ENCODE measurements at places on chromosomes 2 and 18.
A peak's percentile ranks its signal among the peaks of the same experiment; 100 is the strongest.

DNA sequence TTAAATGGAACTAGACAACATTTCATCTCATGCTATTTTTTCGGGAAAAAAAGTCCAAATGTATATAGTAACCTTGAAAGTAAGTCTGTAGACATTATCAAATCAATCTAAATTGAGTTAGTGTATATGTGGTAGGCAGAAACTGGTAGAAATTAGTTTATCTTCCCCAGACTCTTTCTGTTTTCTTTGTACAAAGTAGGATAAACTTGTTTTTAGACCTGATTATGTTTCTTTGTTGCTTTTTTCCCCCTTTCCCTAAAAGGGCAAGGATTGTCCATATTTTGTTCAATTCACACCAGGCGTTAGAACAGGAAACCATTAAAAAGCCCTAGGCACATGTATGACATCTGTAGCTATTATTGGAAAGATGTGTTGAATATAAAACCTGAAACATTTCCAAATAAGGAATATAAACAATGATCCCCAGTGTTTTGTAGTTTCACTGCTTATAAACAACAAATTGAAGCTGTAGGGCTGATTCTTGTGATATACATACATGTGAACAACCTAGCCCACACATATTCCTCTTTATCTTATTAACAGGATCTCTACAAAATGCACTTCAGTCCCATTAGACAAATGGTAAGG lies 528.3 kb downstream of the PARD3B start:
- DNase-seq = no peak

DNA sequence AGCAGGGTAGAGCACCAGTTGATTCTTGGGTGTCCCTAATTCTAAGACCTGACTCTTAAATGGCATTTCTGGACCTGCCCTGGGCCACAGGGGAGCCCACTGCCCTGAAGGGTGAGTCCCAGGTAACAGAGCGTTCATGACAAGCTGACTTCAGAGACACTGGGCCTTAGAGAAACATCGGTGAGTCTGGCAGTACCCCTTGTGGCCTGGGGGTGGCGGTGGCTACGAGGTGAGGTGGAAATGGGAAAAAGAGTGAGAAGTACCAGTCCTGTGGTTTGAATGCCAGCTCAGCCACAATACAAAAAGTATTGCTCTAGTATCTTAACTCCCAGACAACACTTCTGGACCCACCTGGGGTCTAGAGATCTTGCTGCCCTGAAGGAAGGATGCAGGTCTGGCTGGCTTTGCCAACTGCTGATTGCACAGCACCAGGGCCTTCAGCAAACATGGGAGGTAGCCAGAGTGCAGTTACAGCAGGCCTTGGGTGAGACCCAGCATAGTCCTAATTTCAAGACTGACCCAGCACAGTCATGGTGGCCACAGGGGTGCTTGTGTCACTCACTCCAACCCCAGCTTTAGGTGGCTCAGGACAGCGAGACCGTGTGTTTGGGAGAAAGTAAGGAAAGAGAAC lies 44.5 kb downstream of the USP34 start:
- peak; percentile 75 for DNase-seq

DNA sequence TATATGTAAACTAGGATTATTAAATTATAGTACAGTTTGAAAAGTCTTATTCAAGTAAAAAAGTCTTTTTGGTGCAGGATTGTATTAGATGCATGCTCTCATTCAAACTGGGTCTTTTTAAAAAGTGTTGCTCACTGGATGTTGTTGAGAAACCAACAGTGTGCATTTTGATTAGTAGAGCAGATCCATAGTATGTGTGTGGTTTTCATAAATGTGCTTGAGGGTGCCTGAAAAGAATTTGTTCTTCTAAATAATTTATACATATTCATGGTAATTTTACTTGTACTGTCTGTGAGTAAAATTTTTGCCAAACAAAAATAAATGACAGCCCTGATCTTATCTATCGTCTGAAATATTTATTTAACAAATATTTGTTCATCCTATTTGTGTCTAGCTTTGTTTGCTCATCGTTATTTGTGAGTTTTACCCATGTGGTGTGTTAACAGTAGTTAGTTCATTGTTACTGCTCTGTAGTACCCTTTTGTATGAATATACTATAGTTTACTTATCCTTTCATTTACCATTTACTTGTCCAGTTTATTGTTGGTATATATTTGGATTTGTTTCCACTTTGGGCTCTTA lies 50.4 kb downstream of the PTPN4 start:
- DNase-seq = no peak

GRCh38 chr2:196181484-196181883 lies 10.1 kb upstream of the STK17B start:
- no peak for DNase-seq

DNA sequence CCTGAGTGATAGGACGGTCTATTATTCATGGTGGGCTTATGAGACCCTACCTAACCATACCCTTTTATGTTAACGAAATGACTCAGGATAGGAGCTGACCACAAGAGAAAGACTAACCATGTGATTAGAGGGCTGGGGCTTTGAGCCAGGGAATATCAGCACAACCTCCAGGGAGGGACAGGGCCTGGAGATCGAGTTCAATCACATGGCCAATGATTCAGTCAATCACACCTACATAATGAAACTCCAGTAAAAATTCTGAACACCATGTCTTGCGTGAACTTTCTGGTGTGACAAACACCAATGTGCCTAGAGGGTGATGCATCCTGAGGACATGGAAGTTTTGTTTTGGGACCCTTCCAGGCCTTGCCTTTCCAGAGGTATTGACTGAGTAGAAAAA lies 2.2 kb upstream of the TEX51 start:
- no peak for DNase-seq

GRCh38 chr2:134453476-134453875 lies 199.6 kb downstream of the MGAT5 start:
- no peak for DNase-seq

GRCh38 chr2:235713189-235713588 lies 219.3 kb downstream of the AGAP1 start:
- no peak for DNase-seq

Data from RPMI8226 (cell line).